ENCODE measurements at places on chromosomes 1 and 21. TPM values are rescaled to one million over a fixed set of nuclear protein-coding genes. Genes with fewer than 3 reads are reported as not detected.

Gene RNF186
- not detected for total RNA-seq

Gene FAM167B
- total RNA-seq: 0.63 TPM

Gene ADAMTS4
- total RNA-seq: 0.25 TPM

Gene CRYBG2
- 0.25 TPM for total RNA-seq

Gene NUP210L
- not detected for total RNA-seq

Gene CHRM3
- under 0.01 TPM for total RNA-seq

Gene KLHDC7A
- total RNA-seq: 0.16 TPM

Gene LYPD8
- total RNA-seq: not detected

Gene RIPPLY3
- total RNA-seq: 0.51 TPM

Gene TEX35
- total RNA-seq: not detected

Gene PRAMEF18
- total RNA-seq: not detected

Gene OLIG1
- not detected for total RNA-seq

Gene F13B
- not detected for total RNA-seq

Gene KIF21B
- 3.0 TPM for total RNA-seq

Gene LAMC2
- total RNA-seq: 43.6 TPM

Gene SLC45A1
- total RNA-seq: 0.98 TPM

Gene FAM72C
- 0.25 TPM for total RNA-seq

Gene PPIH
- total RNA-seq: 57.4 TPM

Gene KCNA3
- total RNA-seq: not detected

Gene LMX1A
- not detected for total RNA-seq

Gene HNRNPCL1
- total RNA-seq: not detected

Gene KRTAP19-3
- not detected for total RNA-seq

Gene LAMB3
- 6.2 TPM for total RNA-seq

Gene C1orf53
- 6.7 TPM for total RNA-seq

Gene SLC35D1
- 7.7 TPM for total RNA-seq

Gene TMEM125
- 0.33 TPM for total RNA-seq

Gene TEDDM1
- not detected for total RNA-seq

Gene YTHDF2
- total RNA-seq: 72.0 TPM

Gene TCEA3
- 2.6 TPM for total RNA-seq

Gene VCAM1
- 128 TPM for total RNA-seq

Gene LRRN2
- 0.38 TPM for total RNA-seq

Gene AK5
- total RNA-seq: 8.0 TPM

Gene GNAT2
- total RNA-seq: 0.16 TPM

Data from mesangial cell (primary cell).